ENCODE measurements at places on chromosomes 6 and 20. TPM values are rescaled to one million over a fixed set of nuclear protein-coding genes. Genes with fewer than 3 reads are reported as not detected.

Gene KCNB1
- polyA plus RNA-seq: 0.82 TPM

Gene MYLK2
- 0.31 TPM for polyA plus RNA-seq

Gene NFKBIE
- 6.4 TPM for polyA plus RNA-seq

Gene CCHCR1
- polyA plus RNA-seq: 18.7 TPM

DNA sequence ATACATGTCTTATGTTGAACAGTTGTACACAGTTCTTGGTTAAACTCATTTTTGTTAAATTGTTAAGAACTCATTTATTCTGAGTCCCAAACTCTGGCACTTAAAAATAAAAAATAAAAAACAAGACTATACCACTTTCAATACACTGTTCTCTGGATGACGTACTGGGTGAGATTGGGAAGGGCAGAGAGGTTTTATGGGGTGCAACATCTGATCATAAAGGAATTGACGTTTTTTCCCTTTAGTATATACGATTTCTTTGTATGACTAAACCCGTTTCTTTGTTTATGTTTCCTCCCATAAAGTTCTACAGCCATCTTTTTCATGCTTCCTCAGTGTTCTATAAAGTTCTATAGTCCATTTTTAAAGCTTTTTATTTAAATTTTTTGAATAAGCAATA is 69.1 kb downstream of the TRMT11 start:
- no peak for DNase-seq

- DNase-seq: no peak
These were observed 21.7 kb upstream of the MMS22L start for GRCh38 chr6:97304701-97305100.

- DNase-seq: no peak
These were observed 114.4 kb downstream of the MTHFD1L start for GRCh38 chr6:150979826-150980350.

GRCh38 chr20:19589787-19590362 is 168.2 kb upstream of the RIN2 start:
- DNase-seq: no peak

GRCh38 chr6:100370265-100370664 is 94.5 kb downstream of the SIM1 start:
- no peak for DNase-seq

- no peak for DNase-seq
These were observed 626.5 kb upstream of the MAP3K7 start for GRCh38 chr6:91213229-91213901.

GRCh38 chr6:148969603-148970061 is 222.8 kb downstream of the UST start:
- no peak for DNase-seq

DNA sequence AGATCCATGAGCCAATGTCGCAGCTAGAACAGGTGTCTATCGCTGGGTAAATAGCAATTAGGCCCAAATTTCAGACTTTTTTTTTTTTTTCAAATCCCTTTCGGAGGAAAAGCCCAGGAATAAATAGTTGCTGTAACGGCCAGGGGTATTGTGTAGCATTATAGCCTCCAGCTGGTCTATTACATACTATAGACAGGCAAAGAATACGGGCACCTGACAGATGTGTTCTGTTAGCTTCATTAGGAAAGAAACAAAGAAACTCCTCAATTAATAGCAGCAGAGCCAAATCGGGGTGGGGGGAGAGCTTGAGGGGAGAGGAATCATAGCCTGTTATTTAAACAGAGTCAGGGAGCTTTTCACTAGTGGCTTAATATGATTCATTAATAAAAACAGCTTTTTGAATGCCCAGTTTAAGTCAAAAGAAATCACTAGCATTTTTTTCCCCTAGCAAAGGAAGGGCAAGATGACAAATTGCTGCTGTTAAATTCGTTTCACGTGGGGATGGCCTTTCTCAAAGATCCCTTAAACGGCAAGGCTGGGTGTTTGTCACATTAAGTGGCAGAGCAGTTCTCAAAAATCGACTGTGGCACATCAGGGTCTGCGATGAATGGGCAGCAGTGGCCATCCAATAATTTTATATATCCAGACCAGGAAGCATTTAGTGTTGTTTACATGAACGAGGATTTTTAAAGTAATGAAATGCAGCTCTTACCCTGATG is 139.4 kb downstream of the ID4 start:
- DNase-seq: no peak

DNA sequence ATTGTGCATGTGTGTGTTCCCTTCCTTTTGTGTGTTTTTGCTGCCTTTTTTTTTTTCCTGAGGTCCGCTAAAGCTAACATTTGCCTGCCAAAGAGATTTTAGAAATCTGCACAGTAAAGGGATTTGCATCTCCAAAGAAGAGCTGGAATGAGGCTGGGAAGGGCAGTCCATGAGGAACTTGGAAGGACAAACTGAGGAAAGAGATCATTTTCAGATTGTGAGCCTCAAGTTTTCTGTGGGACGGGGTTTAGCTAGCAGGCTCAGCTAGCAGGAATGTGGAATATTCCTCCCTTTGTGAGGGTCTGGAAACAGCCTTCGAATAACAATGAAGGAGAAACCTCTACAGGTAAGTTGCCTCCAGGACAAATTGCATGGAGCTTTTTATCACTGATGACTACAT is 3.8 kb downstream of the INSM1 start:
- no peak for DNase-seq

DNA sequence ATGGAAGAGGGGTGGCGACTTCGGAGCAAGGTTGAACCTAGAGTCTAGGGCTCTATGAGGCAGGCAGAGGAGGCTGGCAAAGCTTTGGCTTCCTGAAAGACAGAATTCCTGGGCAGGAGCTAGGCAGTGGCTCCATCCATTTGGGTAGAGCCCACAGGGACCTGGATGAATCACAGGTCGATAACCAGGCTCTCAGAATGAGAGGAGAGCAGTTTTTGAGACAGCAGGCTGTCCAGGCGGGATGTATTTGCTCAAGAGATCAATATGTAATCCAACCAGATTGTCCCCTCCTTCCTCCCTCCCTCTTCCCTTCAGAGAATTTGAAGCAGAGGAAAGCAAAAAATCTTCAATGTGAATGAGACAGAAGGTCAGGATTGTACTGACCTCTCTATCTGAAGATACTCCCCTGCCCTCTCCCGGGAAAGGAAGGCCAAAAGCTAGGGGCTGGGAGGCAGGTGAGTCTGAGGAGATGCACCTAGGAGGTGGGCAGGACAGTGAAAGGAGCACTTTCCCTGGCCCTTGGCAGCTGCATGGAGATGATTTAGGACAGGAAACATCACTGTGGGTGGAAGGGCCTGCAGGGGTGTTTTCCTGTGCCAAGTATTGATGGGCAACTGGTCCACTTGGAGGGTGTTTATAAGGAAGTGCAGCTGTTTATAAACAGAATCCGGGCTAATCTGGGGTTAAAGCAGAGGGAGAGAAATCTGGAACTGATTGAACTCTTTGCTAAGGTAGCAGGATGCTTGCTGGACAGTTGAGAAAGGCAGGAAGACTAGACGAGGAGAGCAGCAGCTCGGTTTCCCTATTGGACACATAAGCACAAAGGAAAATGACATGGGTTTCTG is 212.4 kb upstream of the LRFN2 start:
- no peak for DNase-seq

- peak; percentile 50 for DNase-seq
These were observed 41.7 kb downstream of the TMEM242 start for GRCh38 chr6:157281570-157281969.

DNA sequence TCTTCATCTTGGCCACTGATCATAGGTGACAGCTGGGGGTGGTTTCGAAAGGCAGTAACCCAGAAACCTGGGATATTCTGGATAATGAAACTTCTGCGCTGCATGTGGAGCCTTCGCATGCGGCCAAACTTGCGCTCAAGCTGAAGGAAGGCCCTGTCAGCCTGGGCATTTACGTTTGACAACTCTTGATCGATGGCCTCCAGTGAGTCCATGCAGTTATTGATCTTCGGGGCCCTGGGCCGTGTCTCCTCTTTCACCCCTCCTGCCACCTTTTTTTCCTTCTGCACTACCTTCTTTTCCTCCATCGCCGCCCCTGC is 729 bp downstream of the TSPYL4 start:
- DNase-seq: no peak

Data from SK-N-SH (cell line).